ENCODE measurements at places on chromosomes 4 and X.

- DNase-seq = no peak
These were observed 51.5 kb downstream of the SPATA18 start for GRCh38 chr4:52102587-52102986.

DNA sequence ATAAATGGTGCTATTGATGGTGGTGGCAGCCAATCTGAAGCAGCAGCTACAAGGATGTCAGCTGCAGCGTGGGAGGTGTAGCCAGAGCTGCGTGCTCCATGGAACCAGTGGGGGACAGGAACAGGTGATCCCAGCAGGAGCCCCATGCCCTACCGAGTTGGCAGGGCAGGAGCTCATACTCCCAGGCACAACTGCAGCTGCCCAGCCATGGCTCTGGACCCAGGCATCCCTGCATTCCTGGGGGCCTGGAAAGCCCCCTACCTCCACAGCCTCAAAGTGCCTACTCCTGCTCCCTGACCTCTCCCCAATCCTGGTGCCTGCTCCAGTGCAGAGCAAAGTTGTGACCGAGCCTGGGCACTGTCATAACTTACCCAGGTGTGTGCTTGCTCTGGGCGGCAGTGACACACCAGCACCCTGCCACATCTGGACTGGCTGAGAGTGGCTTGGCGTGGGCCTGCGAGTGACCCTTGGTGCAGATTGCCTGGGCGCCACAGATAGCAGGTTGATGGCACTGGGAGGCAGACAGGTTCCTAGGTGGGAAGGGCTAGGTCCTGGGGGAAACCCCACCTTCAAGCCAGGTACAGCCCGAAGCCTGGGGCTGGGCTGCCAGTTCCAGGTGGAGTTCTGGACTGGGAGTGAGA, 101.1 kb downstream of the DCAF12L2 start:
- DNase-seq = no peak

GRCh38 chr4:165726831-165727230, 146.2 kb upstream of the TLL1 start:
- DNase-seq = no peak

DNA sequence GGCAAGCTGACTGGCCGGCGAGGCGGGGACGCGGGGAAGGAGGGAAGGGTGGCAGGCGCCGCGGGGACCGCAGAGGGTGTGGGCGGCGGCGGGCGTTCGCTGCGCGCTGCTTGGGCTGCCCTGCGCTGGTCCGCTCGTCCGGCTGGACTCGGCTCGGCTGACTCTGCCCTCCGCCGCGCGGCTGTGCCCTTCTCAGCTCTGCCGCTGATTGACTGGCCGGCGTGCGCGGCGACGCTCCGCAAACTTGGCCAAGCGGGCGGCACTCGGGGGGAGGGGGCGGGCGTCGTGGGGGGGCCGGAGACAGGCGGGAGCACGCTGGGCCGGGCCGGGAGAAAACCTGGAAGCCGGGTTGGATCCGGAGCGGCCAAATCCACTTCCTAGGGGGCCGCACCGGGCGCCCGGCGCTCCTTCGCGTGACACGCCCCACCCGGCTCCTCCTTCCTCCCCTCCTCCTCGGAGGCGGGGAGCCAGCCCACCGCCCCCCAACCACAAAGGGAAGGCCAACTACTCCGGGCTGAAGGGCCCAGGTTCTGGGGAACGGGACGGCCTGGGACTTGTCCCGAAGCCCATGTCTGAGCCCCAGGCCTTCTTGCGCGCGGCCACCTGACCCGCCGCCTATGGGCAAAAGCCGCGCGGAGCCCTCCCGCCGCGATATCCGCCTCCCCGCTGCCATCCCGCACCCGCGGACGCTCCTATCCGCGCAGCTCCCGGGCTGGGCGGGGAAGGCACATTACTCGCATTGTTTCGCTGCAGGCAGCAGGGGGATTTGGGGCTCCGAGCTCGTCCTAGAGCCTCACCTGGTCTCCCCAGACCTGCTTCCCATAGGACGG, at the start of gene GPC4:
GPC4 (minus strand) TSS at position 214 of the 830 bp plus-strand sequence. CDS start 524 bp downstream, outside the sequence.
- peak; percentile 2 for DNase-seq

DNA sequence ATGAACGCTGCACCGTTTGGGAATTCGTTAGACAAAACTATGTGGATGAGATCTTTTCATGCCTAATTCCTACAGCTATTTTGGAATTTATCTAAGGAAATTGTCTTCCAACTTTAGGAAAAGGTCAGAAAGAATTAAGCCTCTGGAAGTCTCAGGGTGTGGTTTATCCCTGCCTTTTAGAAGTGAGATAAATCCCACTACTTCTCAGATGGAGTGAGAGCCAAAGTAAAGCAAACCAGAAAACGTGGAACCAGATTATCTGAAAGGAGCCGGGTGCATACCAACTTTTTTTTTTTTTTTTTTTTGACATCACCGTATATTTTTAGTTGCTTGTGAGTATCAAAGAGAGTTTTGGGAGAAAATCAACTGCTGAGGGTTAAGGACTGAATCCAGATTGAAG, 79.6 kb downstream of the VCX2 start:
- no peak for DNase-seq

- no peak for DNase-seq
These were observed 241.4 kb downstream of the GRIA3 start for GRCh38 chrX:123425471-123425870.

- no peak for DNase-seq
These were observed 36.7 kb upstream of the FBXW7 start for GRCh38 chr4:152572417-152573086.

GRCh38 chr4:73894001-73894400, 24.8 kb downstream of the CXCL1 start:
- no peak for DNase-seq

GRCh38 chr4:110139111-110139510, 59.3 kb downstream of the ELOVL6 start:
- DNase-seq = no peak

DNA sequence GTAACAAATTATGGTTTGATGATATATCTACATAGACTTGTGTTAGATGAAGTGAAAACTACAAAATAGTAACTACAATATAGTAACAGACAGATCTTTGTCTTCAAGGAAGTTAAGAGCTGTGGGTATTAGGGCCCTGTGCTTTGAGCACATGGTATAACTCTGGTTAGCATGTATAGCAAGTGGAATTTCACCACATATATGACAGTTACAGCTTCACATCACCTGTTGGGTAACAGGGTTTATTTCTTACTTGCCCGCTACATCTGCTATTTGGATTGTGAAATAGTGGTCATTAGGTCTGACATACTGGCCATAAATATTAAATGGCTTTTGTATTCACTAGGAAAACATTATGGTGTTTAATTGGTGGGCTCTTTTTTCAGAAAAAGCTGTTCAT, 20.2 kb downstream of the OFD1 start:
- no peak for DNase-seq

GRCh38 chrX:53004811-53005210, 43.8 kb upstream of the GPR173 start:
- no peak for DNase-seq

DNA sequence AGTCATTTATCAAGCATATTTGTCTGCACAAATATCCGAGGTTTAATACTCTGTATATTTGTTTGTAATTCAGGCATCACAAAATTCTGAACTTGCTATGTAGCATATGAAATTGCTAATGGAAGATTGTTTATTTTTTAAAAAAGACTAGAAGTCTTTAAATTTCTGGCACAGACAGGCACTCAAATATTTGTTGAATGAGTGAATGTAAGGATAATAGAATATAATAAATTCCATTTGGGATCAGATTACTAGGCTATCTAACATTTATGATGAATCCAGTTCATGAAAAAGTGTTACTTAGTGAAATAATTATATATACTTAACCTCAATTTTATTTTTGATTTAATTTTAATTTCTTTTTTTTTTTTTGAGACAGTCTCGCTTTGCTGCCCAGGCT, 30.4 kb upstream of the TEC start:
- no peak for DNase-seq

- DNase-seq = no peak
These were observed 89.7 kb upstream of the NDP start for GRCh38 chrX:44062840-44063239.

- DNase-seq = no peak
These were observed 139.0 kb downstream of the UNC5C start for GRCh38 chr4:95409750-95410149.

GRCh38 chr4:1323635-1324442, 23.2 kb upstream of the UVSSA start:
- DNase-seq = no peak

DNA sequence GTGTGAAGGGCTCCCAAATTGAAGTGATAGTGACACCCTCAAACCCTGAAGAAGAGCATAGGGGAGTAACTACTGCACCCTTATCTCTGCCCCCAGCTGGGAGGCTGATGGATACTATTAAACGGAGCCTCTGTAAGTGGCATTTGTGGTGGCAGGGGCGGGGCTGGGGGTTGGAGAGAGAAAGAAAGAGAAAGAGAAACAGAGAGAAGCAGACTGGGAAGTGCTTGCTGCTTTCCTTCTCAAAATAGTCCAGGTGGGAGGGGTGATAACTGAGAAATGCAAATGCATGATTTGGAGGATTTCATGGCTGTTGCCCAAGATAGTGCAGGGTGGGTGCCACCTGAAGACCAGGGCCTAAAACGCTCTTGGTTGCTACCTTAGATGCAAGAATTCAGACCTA, 253.5 kb upstream of the GATB start:
- DNase-seq = peak; percentile 45

GRCh38 chr4:989722-990471, 3.1 kb downstream of the IDUA start:
- DNase-seq = no peak

- DNase-seq = no peak
These were observed 403.0 kb upstream of the CNKSR2 start for GRCh38 chrX:20971250-20971649.
